GM10248 (cell line): ENCODE measurements at places on chromosomes 5 and 9.

DNA sequence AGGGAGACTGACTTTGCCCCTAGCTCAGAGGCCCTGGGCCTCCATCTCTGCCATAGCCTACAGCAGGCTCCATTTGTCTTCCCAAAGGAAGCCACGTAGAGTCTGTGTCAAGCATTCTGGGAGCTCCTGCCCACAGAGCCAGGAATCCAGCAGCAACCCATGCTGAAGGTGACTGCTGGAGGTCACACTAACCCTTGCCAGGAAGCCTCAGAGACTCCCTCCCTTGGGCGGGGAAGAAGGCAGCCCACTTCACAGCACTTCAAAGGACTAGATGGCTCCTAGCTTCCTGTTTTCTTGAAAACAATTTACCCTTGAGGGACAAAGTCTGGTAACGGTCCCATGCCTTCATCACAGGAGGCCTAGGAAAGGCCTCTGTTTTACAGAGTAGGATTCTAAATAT, 1.7 kb downstream of the CKMT2 start:
- no peak for DNase-seq

GRCh38 chr5:32710550-32711361, at the start of gene NPR3:
Gene NPR3 (plus strand): TSS chr5:32711321. CDS start chr5:32711777, 456 bp downstream.
- peak; percentile 32 for DNase-seq

GRCh38 chr5:178442405-178443257, 147.6 kb downstream of the COL23A1 start:
- DNase-seq = no peak

GRCh38 chr9:118686959-118687358, 682.3 kb downstream of the BRINP1 start:
- DNase-seq = no peak

DNA sequence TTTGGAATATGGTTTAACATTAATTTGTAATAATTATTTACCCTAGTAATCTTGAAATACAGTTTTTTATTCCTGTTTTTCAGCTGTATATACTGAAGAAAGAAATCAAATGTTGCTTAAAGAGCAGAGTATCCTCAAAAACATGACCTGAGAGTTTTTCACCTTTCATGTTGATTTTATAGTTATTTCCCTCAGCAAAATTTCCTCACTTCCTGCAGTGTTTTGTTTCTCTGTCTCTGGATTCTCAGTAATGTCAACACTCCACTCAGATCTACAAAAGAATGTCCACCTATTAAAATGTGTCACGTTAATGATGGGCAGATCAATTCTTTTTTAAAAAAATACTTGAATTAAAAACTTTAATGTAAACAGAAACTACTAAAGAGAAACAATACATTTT, 398.3 kb downstream of the ANXA1 start:
- no peak for DNase-seq

GRCh38 chr5:133112026-133112660, 60.3 kb downstream of the HSPA4 start:
- no peak for DNase-seq

- no peak for DNase-seq
Measured at GRCh38 chr5:171308453-171309275, at the start of gene TLX3. Gene TLX3 (plus strand): TSS chr5:171309248. CDS start chr5:171309366, 118 bp downstream.

- peak; percentile 54 for DNase-seq
Measured at GRCh38 chr9:111037708-111038330, 451 bp downstream of the LPAR1 start.

DNA sequence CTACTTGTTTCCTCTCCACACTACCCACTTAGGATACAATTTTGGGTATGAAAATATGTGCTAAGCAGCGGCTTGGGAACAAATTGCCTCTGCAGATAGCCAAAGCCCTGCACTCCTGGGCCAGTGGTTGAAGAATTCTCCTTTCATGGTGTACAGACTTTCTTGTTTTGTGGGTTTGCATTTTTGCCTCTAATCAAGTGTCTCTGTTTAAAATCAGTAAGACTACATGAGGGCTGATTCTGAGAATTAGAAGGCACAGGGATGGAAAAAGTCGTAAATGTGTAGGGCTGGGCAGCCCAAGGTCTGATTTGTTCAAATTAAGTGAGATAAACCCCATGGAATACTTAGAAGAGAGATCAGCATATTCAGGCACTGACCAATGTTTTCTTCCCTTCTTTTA, 103.7 kb upstream of the CD180 start:
- no peak for DNase-seq

GRCh38 chr5:68345582-68345981, 130.0 kb downstream of the PIK3R1 start:
- DNase-seq = no peak

DNA sequence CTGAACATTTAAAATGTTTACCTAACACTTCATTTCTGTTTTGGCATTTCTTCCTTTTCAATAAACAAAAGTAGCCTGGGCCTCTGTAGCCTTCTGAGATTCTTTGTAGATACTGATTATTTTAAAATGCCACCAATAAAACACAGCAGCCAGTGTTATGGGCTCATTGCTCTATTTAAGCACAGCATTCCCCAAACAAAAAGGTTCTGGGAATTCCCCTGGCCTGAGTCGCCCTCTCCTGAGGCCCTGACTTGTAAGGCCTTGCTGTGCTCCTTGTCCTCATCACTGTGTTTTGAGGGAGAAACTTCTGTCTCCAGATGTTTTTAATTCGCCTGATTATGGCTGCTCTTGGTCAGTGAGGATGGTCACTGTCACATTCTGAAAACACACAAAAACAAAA, 33.0 kb upstream of the CTXN3 start:
- no peak for DNase-seq

GRCh38 chr5:179287631-179288030, 57.6 kb downstream of the ADAMTS2 start:
- DNase-seq = no peak

DNA sequence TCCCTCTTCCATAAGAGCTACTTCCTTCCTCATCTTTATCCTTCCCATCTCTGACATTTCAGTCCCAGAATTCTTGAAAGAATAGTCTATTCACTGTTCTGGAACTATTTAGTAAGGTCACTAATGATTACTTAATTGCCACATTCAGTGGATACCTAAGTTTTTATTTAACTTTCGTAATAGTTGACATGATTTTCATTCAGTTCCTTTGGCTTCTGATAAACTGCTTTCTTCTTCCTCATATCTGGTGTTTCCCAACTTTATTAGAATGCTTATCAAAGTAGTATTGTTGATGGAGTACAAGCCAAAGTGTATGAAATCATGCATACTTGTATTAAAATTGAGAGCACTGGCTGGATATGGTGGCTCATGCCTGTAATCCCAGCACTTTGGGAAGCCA, 10.8 kb downstream of the UBE2D2 start:
- no peak for DNase-seq

GRCh38 chr5:111603446-111603827, 91.1 kb upstream of the STARD4 start:
- DNase-seq = no peak

DNA sequence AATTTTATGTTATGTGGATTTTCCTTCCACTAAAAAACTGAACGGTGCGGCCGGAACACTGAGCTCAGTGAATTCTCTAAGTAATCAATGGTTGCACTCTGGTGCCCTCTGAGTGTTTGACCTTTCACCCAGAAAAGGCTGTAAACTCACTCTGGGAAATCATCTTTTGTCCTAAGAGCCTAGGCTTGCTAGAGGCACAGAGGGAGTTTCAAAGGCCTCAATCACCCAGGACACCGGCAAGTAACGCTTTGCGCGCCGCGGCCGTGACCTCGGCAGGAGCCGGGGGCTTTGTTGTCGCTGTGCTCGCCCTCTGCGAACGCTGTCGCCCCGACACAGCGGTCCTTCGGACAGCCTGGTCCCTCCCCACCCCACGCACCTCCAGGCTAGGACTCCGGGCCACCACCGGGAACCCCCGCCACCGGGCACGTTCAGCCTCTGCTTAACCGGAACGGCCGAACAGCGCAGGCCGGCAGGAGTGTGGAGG, 703 bp downstream of the ISCA1 start:
- no peak for DNase-seq

DNA sequence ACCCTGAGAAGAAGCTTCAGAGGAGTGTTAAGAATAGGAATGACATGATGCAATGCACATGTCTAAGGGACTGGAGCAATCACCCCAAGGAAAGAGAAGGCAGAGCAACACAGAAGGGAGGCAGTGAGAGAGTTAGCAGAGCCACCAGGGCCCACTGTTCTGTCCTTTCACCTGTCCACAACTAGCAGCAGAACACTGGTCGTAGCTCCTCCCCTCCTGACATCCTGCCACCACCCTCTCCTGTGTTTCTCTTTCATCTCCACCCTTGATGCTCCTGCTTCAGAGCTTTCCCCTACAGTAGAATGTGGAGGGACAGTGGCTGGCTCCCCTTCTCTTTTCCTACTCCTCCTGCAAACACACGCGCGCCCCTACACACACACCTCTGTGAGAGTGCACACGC, 483.4 kb upstream of the KIF2A start:
- no peak for DNase-seq

GRCh38 chr5:32233696-32234447, 59.8 kb upstream of the GOLPH3 start:
- no peak for DNase-seq

DNA sequence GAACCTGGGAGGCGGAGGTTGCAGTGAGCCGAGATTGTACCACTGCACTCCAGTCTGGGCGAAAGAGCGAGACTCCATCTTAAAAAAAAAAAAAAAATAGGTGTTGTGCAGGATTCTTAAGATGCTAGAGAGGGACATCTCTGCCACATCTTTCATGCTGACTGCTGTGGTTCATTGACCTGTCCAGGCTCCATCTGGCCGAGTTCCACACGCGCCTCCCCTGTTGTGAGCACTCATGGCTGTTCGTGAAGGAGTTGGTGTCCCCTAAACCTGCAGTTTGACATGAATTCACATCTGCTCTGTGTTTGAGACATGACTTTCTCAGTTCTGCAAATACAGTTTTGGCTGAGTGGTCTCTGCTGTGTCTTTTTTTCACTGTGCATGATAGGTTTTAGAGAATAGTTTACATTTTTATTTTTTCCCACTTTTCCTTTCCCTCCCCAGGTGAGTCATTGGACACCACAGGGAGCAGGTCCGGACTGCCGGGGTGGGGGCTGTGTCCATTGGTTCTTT, 5.3 kb downstream of the NXNL2 start:
- no peak for DNase-seq

GRCh38 chr9:20623021-20623747, 885 bp upstream of the MLLT3 start:
- peak; percentile 22 for DNase-seq

- DNase-seq = no peak
Measured at GRCh38 chr5:14237317-14238086, 94.4 kb downstream of the TRIO start.

DNA sequence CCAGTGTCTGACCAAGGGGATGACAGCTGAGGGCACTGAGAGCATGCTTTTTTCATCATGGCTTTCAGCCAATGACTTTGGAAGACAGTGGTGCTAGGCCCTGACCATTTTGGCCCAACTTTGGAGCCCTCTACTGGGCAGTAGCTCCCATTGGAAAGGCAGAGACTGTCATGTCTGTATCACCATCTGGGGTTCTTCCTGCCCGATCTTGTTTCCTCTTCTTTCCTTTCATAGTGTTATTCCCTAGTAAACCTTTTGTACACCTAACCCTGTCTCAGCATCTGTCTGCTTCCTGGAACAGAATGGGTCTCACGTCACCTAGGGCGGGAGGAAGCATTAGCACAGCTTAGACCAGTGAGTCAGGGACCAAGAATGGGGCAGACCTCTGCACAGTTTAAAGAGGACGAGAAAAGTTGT, 97.4 kb upstream of the MAST4 start:
- DNase-seq = peak; percentile 21

DNA sequence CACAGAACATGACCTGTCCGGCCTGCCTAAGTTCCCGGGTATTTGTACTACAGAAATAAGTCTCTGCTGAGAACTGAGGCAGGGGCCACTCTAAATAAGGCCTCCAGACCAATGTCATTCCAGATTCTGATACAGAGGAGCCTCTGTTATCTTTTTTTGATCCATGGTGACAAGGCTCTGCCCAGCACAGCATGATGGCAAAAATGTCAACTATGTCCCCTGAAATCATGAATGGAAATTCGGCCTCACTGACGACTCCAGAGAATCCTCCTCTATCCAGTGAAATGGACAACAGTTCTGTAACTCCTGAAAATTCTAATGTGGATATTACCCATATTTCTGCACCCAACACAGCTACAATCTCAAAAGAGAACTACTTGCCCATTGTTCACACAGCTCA, 335.0 kb downstream of the DNAH5 start:
- DNase-seq = no peak

DNA sequence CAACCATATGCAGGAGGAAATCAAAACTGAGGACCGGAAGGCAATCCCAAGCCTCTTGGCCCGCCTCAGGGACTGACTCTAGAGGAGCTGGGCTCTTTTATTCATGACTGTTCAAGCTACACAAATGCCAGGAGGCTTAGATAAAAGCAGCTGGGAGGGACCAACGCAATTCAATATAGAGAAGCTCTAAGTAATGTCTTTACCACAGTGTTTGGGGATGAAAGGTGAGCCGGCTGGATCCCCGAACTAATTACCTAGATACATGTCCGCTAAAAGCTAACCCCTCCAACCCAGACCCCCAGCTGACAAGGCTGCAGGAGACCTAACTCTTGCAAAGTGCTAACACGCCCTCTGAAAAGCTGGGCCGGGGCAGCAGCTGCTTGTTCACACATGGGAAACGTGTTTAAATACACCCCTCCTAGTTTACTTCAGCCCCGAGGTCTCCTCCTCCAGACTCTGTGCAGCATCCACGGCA, 67.5 kb downstream of the TLE1 start:
- DNase-seq = no peak

GRCh38 chr5:36880761-36881160, 4.2 kb downstream of the NIPBL start:
- no peak for DNase-seq

GRCh38 chr5:9570876-9571275, 25.0 kb upstream of the SEMA5A start:
- DNase-seq = no peak

DNA sequence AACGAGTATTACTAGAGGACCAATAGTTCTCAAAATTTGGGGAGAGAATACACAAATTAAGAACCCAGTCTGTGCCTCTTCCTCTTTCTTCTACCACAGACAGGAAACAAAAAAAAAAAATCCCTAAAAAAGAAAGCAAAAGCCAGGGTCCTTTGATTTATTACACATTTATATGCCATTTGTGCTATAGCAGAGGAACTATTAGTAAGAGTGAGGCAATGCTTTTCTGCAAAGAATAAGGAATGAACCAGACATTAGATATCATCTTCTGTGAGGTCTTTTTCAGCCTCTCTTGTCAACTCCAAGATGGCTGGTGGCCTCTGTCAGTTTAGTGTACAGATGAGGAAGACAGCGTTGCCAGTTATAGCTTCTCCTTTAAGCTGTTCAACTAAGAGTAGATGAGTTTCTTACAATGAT, 127.6 kb downstream of the RFX3 start:
- peak; percentile 19 for DNase-seq

DNA sequence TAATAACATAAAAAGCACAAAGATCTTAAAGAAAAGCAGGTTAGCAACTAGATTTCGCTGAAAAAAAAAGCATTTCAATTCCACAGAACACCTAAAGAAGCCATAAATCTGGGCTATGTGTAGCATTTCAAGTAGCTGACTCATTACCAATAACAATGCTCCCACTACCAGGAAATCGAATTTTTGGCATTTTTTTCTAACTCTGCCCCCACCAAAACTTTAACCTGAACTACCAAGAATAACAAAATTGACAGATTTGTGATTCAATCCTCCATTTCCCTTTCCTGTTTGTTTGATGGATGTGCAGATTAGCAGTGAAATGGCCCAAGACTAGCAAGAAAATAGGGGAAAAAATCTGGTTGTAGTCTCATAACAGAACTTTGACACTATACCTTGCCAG, 180.2 kb downstream of the RASEF start:
- DNase-seq = no peak
